RPMI8226 (cell line): ENCODE measurements at places on chromosomes 16 and 17.

- no peak for DNase-seq
Observed at GRCh38 chr16:30731411-30731810, 16.8 kb upstream of the PHKG2 start.

DNA sequence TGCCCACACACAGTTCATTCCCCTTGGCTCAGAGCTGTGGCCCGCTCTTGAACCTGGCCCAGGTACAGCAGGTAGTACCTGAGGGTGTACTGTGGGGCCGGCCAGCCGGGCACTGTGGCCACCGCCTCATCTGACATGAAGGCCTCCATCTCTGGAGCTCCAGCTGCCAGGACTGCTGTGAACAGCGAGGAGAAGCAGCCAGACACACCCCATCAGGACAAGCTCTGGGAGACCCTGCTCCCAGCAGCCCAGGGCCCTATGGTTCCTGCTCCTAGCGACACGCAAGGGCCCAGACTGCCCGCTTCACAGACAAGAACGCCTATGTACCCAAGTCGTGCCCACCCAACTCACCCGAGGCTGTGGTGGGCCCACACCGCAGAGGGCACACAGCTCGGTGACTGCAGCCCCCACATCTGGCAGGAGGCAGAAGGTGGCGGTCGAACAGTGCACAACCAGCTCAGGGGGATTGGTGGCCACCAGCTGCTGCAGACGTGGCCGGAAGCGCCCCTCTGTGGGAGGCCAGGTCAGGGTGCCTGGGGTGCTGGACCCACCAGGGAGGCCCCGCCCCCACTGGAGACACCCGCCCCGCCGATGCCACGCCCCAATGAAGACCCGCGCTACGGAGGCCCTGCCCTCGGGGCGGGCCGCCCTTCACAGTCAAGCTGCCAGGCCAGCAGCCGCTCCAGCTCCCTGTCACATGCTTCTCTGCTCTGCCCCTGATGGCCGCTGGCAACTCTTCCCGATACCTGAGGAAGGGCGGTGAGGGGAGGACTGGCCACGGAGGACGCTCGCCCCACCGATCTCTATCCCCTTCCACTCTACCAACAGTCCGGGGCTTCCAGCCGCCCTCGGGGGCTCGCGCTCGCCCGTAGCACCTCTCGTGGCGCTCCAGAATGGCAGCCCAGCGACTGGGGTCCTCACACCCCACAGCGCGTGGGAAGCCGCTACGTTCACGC lies 1.1 kb upstream of the STUB1 start:
- peak; percentile 77 for DNase-seq

DNA sequence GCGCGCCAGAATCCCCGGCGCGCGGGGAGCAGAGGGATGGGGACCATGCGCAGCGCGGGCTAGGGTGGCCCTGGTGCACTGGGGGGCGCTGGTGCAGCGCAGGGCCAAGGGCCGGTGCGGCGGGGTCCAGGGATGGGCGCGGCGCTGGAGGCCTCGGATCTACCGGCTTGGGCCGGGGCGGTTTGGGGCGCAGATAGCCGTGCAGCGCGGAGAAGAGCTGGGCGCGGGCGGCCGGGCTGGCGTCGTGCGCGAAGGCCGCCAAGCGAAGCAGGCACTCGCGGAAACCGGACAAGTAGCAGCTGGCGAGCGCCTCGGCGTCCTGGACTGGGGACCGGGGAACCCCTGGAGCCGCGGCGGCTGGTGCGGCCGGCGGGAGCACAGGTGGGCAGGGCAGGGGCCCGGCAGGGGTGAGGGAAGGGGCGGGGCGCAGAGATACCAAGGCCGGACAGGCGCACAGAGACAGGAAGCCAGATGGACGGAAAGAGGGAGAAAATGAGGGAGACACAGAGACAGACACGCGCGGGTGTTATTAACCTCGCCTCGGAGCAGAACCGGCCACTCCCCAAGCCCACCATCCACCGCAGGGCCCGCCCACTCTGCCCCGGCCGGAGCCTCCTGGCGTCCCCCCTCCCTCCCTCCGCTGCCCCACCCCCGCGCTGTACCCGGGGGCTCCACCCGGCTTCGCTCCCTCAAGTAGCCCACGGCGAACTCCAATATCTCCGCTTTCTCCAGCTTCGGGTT lies 2.1 kb downstream of the HES7 start:
- DNase-seq: peak; percentile 81

DNA sequence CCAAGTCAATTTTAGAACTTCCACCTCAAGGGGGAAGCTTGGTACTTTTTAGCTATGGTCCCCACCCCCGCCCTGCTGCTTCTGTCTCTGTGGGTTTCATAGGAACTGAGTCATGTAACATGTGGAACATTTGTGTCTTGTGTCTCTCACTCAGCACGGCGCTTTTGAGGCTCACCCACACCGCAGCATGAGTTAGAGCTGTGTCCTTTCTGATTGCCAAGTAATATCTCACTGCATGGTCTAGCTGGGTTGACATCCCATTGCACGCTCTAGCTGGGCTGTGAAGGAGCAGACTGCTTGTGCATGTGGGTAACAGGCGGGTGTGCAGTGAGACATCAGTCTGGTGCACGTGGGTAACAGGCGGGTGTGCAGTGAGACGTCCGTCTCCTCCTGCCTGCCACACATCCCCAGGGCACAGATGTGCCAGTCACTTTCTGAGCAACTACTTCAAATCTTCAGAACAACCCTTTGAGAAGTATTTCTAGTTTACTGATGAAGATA lies 26.4 kb upstream of the SLC7A5 start:
- DNase-seq: no peak

DNA sequence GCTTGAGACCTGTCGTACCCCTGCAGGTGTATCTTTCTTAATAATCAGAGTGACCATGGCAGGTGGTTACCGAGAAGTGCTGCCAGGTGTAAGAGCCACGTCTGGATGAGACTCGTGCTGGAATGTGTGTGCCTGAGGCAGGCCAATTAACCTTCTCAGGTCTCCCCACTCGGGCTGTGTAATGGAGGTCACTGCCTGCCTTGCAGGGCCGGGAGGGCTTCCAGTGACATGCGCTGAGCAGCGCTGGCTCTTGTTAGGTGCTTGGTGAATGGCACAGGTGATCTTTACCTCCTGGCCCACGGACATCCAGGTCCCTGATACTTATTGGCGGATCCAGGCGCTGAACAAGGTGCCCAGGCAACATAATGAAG lies 4.6 kb upstream of the GSE1 start:
- peak; percentile 64 for DNase-seq

DNA sequence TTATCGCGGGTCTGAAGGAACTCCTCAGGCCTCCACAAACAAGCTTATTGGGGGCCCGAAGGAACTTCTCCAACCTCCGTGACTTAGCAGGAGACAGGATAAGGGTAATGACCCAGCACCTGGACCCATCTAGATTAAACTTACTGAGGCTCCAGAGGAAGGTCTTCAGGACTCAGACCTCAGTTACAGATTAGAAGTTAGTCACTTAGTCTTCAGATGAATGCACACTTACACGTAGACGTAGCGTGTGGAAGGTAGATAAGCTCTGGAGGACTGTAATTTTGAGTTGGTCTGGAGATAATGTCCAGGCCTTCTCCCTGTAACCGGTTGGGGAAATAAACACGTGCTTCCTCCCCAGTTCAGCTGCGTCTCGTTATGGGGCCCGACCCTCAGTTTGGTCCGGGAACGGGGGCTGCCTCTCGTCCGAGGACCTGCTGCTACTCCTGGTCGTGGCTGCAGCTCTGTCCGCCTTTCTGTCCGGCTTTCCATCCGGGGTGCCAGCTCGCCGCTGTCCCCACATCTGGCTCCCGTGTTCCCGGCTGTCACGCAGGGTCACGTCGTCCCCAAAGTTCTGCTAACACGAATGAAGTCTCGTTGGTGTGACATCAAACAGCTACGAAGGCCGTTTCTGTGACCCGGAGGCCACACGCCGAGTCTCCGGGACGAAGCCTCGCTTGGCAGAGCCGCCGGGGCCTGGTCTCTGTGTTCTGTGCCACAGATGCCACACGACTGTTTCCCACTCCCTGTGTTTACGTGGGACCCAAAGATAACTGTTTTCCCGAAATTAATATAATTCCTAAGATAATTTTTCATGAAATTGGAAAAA lies 11.8 kb upstream of the SECTM1 start:
- DNase-seq: no peak

DNA sequence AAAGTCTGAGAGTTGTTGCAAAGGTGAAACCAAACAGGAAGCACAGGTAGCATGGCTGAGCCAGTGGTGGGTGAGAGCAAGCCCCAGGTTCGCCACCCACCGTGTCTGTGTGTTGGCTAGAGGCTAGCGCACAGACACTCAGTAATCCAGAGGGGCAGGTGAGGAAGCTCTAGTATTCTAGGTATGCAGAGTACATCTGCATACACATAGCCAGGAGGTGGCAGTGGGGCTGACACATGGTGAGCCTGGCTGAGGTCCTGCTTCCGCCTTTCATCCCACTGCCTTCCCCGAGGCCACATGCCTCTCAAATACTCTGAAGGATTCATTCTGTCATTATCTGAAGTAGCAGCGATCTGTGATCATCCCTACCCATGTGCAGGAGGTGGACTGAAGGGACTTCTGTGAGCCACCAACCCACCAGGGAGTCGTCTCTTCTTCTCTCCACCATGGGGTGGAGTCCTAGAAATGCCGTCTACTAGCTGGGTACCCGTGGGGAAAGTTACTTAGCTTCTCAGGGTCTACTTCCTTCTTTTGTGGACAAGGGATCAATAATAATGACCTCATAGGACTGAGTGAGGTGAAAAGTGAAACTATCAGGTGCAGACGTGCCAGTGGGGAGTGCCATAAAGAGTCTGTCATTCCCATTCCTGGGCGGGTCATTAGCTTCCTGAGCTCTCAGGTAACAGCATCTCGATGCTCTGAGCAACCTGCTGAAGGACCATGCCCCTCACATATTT lies 36.0 kb upstream of the ICAM2 start:
- no peak for DNase-seq

DNA sequence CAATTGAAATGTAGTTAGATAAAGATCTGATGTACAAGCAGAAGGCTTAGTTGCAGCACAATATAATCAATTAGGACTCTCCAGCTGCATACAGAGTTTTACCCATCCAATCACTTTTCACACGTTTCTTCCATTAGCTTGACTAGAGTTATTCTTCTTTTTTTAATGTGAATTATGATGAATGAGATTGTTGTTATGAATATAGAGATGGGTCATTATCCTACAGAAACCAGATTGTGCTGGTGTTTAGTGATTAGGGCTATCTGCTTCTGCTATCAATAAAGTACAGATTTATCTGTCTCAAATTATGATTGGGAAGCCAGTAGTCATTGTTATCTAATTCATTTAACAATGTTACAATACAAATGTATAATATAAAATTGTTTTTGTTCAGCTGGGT lies 221.4 kb upstream of the TBX2 start:
- no peak for DNase-seq

GRCh38 chr17:3004150-3004801 lies 59.1 kb downstream of the OR1D5 start:
- peak; percentile 98 for DNase-seq

DNA sequence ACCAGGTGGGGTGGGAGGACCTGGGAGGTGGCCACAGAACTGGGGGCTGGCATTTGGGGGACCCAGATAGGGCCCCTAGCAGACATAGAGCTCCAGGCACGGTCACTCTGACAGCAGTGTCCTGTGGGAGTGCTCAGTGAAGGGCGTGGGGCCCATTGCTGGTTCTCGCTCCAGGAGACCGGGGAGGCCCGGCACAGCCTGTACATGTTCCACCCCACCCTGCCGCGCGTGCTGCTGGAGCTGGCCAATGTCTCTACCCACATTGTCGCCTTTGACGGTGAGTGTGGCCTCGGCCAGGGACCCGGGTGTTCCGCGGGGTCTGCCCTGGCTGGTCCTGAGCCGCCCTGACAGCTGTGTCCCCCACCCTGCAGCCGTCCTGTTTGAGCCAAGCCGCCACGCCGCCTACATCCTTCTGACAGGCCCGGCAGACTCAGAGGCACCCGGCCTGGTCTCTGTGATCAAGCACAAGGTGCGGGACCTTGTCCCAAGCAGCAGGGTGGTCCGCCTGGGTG lies 11.2 kb downstream of the RGS11 start:
- no peak for DNase-seq

- no peak for DNase-seq
Observed at GRCh38 chr17:6497496-6498221, 53.4 kb downstream of the PIMREG start.
